Lower leg skin (tissue), 4 donors: ENCODE measurements at places on chromosomes 16 and 17.
A peak's percentile ranks its signal among the peaks of the same experiment; 100 is the strongest.

GRCh38 chr17:8005357-8005756 is 2.9 kb downstream of the GUCY2D start:
- DNase-seq: no peak

DNA sequence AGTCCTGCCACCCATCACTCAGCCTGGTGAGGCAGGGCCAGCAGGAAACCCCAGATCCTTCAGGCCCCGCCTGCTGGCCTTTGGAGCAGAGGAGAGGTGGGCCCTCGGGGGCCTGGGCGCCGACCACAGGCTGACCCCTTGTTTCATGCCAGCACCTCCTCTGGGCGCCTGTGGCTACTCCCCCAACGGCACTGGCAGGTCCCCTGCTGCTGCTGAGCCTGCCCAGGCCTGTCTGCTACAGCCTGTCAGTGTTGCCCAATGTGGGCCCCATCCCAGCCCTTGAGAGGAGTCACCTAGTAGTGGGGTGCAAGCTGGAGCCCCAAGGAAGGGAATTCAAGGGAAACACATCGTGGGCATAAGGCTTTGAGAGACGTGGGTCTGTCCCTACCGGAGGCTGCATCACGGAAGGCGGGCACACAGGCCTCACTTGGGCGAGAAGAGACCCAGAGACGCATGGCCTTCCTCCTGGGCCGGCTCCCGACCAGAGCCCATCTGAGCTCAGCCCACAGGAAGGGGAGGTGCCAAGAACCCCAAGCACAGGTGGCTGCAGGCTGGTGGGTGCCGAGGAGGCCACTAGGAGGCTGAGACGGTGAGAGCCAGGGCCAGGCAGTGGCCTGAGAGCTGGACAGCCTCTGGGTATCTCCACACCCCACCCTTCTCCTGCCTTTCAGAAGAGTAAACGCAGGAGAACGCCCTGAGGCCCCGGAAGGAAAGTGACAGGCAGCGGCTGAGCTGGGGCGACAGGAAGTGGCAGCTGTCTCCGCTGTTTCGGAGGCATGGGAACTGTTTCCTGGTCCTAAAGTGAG is 8.0 kb upstream of the FASN start:
- no peak for DNase-seq

GRCh38 chr16:75028544-75029135 is 29.8 kb downstream of the ZNRF1 start:
- DNase-seq: no peak

- no peak for DNase-seq
These were observed 787 bp downstream of the ZFPM1 start for GRCh38 chr16:88453611-88454522.

DNA sequence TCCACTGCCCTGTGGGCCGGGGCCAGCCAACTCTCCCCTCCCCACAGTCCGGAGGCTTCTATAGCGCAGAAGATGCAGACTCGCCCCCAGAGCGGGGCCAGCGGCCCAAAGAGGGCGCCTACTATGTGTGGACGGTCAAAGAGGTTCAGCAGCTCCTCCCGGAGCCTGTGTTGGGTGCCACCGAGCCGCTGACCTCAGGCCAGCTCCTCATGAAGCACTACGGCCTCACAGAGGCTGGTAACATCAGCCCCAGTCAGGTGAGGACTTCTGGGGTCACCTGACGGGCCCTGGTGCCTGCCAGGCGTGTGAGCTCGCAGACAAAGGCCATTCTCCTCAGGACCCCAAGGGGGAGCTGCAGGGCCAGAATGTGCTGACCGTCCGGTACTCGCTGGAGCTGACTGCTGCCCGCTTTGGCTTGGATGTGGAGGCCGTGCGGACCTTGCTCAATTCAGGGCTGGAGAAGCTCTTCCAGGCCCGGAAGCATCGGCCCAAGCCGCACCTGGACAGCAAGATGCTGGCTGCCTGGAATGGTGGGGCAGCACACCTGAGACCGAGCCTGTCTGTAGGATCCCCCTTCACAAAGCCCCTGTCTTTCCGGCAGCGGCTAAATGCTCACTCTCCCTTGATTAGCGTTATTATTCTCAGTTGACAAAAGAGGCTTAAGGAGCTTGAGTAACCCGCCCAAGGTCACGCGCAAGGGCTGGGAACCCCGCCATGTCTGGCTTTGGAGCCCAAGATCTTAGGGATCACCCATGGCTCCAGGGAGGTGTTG is 3.9 kb downstream of the SPATA20 start:
- DNase-seq: peak; percentile 63

GRCh38 chr16:12447556-12447955 is 356.1 kb downstream of the CPPED1 start:
- no peak for DNase-seq

DNA sequence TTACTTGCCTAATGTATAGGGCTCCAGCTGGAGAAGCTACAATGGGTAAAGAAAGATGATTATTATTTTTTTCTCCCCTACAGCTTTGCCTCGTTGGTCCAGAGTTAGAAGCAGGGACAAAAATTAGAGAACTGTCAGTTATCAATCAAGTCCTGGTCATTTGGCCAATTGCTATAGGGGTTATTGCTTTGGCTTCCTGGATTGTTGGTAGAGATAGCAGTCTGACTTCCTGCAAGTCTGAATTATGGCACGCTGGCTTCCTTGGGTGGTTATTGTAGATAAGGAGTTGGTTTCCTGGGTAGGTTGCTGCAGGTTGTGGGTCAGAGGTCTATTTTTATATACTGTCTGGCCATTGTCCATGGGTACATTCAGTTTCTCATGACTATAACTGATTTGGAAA is 84.7 kb upstream of the ELAC2 start:
- no peak for DNase-seq

DNA sequence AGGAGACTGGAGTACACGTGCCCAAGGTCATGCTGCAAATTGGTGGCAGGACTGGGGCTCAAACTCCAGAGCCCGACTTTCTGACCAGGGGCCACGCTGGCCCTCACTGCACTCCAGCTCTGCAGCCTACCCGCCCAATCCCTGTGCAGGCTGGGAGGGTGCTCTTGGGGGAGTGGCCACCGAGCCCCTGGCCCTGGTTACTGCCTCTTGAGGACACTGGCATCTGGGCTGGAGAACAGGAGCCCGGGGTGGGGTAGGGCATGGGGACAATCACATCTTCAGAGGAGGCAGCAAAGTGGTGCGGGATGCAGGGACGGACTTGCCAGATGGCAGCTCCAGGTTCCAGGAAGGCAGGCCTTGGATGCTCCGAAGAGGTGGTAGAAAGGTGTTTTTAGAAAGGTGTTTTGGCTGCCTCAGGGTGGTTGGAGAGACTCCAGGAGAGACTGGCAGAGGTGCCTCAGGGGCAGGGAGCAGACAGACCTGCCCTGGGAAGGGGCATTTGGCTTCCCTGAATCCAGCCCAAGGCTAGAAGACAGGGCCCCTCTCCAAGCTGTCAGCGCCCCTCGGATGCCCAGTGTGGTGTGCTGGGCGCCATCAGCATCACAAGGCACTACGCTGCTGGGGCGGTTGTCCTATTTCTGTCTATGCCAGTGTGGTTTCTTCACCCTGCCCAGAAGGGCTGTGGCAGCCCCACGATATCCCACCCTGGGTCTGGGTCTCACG is 220.6 kb downstream of the NTN1 start:
- no peak for DNase-seq

DNA sequence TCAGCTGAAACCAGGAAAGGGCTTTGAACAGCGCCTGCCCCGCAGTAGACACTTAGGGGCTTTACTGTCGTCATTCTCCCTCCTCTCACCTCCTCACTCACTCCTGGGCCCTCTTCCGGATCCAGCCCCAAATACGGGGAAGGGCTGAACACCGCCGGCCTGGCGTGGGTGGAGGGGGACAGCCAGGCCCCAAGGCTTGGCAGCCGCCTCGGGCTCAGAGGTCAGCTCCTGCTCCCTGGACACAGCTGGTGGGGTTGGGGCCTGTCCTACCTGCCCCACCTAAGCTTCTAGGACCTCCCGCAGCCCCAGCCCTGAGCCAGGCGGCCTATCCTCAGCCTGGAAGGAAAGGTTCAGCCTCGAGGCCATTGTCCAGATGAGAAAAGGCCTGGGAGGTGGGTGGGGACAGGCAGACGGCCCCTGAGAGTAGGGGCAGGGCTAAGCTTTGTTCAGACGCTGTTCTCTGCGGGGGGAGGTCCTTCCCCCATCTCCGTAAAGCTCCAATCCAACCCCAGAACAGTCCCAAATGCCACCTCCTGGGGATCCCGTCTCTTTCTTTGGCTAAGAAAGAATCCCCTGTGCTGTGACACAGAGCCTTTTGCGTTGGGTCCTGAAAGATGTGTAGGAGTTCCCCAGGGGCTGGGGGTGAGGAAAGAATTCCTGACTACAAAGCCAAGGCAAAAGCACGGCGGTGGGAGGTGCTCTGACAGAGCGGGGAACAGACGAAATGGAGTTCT is 881 bp upstream of the LLGL1 start:
- DNase-seq: no peak
